Tibial nerve (tissue), 4 donors: ENCODE measurements at places on chromosomes 4 and X. TPM values are rescaled to one million over a fixed set of nuclear protein-coding genes. Genes with fewer than 3 reads are reported as not detected.

The RASSF6 gene
- not detected for total RNA-seq

DNA sequence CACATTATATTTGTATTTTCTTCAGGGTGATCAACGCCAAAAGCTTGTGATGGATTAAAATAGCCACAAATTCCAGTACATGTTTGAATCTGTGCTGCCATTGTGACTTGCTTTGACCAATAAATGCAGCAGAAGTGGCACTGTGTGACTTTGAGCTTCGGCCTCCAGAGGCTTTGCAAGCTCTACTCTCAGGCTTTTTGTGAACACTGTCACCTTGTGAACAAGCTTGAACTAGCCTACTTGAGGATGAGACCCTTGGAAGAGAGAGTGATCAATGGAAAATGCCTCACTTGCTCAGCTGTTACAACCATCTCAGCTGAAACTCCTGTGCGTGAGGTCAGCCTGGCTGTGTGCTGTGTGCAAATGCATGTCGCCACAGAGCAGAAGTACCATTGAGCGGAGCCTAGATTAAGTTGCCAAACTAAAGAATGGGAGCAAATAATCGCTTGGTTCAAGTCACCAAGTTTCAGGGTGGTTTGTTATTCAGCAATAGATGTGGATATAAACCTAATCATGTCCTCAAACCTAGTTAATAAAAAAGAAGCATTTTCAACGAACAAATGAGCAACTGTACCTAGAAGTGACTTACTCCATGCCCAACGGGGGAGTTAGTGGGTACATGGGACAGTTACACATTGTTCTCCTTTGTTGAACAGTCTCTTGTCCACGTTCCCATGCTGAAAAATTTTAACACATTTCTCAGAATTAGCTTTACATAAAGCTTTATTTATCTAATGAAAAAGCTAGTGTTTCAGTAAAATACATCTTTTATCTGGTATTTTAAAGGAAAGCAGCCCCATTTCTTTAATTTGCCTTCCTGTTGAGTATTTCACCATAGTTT lies 23.5 kb downstream of the NOA1 start:
- no peak overlapping the region for H3K4me3 ChIP-seq
- no peaks in the 10 kb centered on the region for H3K4me1 ChIP-seq
- H3K36me3 ChIP-seq, result no peaks in the 10 kb centered on the region
- no peak for DNase-seq
- H3K27me3 ChIP-seq, result no peaks in the 10 kb centered on the region

- no peak overlapping the region for H3K27ac ChIP-seq
- H3K36me3 ChIP-seq, result no peaks in the 10 kb centered on the region
- DNase-seq, result no peak
- no peak overlapping the region for H3K4me3 ChIP-seq
Measured at GRCh38 chrX:42195506-42195905, 272.2 kb upstream of the CASK start.

GRCh38 chr4:34731070-34731469 lies 1513.2 kb downstream of the ARAP2 start:
- DNase-seq, result no peak
- H3K4me1 ChIP-seq, result peaks cover 19% of the 10 kb centered on the region
- no peak overlapping the region for H3K4me3 ChIP-seq
- H3K27ac ChIP-seq, result no peak overlapping the region
- no peaks in the 10 kb centered on the region for H3K36me3 ChIP-seq

The BEND2 gene
- total RNA-seq, result 0.42 TPM

The ASB12 gene
- not detected for total RNA-seq

- no peak overlapping the region for H3K27ac ChIP-seq
- no peaks in the 10 kb centered on the region for H3K27me3 ChIP-seq
- H3K4me1 ChIP-seq, result no peaks in the 10 kb centered on the region
- H3K36me3 ChIP-seq, result no peaks in the 10 kb centered on the region
- no peak overlapping the region for H3K4me3 ChIP-seq
Measured at GRCh38 chr4:93501946-93502345, 326.6 kb upstream of the ATOH1 start.

The KIT gene
- 7.5 TPM for total RNA-seq

The LUZP4 gene
- not detected for total RNA-seq

The NAP1L3 gene
- 2.7 TPM for total RNA-seq

- no peak overlapping the region for H3K4me3 ChIP-seq
- H3K27ac ChIP-seq, result no peak overlapping the region
- H3K27me3 ChIP-seq, result no peaks in the 10 kb centered on the region
- peaks cover 20% of the 10 kb centered on the region for H3K36me3 ChIP-seq
- no peaks in the 10 kb centered on the region for H3K4me1 ChIP-seq
Measured at GRCh38 chr4:2296631-2297601, 35.0 kb upstream of the MXD4 start.

GRCh38 chrX:110097920-110098319 lies 95.0 kb downstream of the TMEM164 start:
- no peaks in the 10 kb centered on the region for H3K4me1 ChIP-seq
- H3K27ac ChIP-seq, result no peak overlapping the region
- H3K4me3 ChIP-seq, result no peak overlapping the region

GRCh38 chr4:48116582-48116981 lies 17.5 kb downstream of the TXK start:
- H3K27me3 ChIP-seq, result no peaks in the 10 kb centered on the region
- H3K4me1 ChIP-seq, result no peaks in the 10 kb centered on the region
- no peaks in the 10 kb centered on the region for H3K36me3 ChIP-seq
- H3K4me3 ChIP-seq, result no peak overlapping the region

DNA sequence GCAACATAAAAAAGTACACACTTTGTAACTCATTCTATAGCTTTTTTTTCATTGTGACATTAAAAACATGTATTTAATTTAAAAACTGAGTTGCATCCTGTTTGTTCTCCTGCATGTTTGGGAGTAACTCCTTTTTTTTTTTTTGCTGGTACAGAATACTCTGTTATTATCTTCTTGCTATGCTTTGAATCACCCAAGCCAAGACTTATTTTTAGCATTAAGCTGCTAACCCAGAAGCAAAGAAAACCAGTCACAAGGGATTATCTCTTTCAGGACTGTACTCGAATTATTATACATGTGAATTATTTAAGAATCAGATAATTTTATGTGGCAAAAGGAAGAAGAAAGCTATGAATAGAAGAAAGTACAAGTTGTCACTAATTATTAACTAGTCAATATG lies 194.9 kb downstream of the ADAMTS3 start:
- H3K4me3 ChIP-seq, result no peak overlapping the region
- no peaks in the 10 kb centered on the region for H3K36me3 ChIP-seq
- no peak overlapping the region for H3K27ac ChIP-seq
- DNase-seq, result no peak
- H3K27me3 ChIP-seq, result no peaks in the 10 kb centered on the region

- DNase-seq, result no peak
- no peak overlapping the region for H3K4me3 ChIP-seq
- H3K27me3 ChIP-seq, result no peaks in the 10 kb centered on the region
- peak overlapping the region; percentile 1 for H3K27ac ChIP-seq
- H3K4me1 ChIP-seq, result peaks cover 28% of the 10 kb centered on the region
Measured at GRCh38 chr4:139501927-139502899, 48.3 kb downstream of the RAB33B start.
